ENCODE measurements at places on chromosomes 4 and X.

DNA sequence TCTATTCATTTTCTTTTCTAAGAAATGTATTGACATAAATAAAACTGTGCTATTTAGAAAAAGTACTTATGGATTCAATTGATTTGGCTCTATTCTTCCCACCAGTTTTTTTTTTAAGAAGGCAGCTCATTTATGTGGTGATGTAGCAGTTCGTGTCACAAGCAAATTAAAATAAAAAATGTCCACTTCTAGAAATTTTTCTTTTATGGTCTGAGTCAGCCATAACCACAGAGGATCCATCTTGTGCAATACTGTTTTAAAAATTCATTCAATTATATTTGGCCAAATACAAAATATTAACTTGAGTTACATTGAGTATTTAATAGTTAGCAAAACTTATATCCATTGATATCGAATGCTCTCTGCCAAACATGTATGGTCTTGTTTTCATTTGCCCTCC is 207.9 kb upstream of the FAT1 start:
- DNase-seq = no peak

GRCh38 chrX:37776987-37777325 is 2.9 kb upstream of the CYBB start:
- DNase-seq = no peak

GRCh38 chrX:18203631-18204030 is 17.1 kb downstream of the BEND2 start:
- DNase-seq = no peak

DNA sequence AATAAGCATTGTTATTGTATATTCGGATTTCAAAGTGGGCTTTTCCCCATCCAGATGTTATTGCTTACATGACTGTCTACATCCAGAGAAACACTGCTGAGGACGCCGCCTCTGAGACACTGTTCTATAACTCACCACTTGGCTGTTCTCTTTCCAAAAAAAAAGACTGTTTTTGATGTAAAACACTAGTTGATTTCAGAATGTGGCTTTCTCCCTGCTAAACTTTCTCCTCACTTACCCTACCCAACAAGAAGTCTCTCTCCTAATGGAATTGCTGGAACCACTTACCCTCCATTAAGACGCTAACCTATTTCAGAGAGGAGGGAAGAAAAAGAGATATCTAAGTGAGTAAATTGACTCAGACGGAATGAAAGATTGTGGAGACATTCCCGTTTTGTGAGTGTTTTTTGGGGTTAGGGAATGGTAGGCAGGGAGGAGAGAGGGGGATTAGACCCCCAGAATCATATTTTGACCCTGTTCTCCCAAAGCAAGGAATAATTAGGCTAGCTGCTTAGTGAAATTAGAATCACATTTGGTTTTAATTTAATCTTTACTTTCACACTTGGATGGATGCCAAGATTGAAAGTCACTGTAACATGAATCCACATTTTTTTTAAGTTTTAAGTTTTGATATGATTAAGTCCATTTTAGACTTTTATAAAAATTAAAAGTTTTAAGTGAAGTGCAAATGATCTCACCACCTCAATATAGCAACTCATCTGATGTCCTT is 174.9 kb downstream of the CHIC2 start:
- no peak for DNase-seq

GRCh38 chr4:26255989-26256388 is 64.8 kb upstream of the RBPJ start:
- DNase-seq = no peak

DNA sequence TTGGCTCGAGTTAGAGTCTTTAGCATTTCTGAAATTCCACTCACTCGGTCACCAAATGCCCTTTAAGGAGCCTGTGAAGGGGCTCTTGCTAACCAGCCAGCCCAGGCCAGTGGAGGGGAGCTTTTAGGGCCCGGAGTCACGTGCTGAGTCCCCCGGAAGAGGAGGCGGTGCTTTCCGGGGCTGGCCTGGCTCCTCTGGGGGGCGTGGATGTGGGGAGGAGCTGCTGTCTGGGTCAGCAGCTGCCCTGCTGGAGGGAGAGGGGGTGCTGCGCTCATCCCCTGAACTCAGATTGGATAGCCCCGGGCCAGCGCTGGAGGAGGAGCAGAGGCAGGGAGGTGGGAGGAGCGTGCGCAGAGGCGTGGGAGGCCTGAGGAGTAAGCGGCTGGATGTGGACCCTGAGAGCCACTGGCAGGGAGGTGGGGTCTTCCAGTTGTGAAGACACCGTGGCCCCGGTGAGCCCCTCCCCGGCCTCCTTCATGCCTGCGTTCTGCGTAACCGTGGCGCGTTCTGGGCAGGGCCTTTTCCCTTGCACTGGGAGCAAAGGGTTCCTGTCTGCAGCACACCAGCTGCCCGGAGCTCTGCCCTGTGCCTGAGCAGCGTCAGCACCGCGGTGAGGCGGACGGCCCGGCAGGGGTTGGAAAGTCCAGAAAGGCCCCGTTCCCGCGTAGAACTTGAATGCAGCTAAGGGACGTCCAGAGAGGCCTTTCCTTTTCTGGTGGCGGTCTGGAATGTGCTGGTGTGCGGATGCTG is 19.7 kb downstream of the MAEA start:
- DNase-seq = no peak

GRCh38 chr4:123469696-123470095 is 73.1 kb downstream of the SPRY1 start:
- no peak for DNase-seq

GRCh38 chrX:115362334-115363095 is 73.0 kb downstream of the LUZP4 start:
- DNase-seq = no peak

GRCh38 chr4:94689155-94689860 is 68.4 kb upstream of the BMPR1B start:
- no peak for DNase-seq

DNA sequence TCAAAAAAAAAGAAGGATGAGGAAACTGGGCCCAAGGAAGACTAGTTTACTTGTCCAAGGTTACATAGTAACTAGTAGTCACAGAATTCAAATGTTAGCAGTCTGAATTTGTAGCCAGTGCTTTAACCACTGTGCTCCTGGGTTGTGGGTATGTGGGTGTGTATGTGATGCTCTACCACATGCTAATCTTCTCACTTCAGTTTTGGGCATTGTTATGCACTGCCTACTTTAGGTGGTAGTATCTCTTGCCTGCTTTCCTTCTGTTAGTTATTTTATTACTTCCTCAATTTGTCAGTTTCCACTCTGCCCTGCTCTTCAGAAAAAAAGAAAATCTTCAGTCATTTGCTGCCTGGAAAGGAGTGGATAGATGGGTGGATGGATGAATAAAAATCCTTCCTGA is 219.2 kb downstream of the RPA4 start:
- DNase-seq = no peak

- no peak for DNase-seq
Measured at GRCh38 chrX:36909676-36910030, 98.5 kb upstream of the FAM47C start.

DNA sequence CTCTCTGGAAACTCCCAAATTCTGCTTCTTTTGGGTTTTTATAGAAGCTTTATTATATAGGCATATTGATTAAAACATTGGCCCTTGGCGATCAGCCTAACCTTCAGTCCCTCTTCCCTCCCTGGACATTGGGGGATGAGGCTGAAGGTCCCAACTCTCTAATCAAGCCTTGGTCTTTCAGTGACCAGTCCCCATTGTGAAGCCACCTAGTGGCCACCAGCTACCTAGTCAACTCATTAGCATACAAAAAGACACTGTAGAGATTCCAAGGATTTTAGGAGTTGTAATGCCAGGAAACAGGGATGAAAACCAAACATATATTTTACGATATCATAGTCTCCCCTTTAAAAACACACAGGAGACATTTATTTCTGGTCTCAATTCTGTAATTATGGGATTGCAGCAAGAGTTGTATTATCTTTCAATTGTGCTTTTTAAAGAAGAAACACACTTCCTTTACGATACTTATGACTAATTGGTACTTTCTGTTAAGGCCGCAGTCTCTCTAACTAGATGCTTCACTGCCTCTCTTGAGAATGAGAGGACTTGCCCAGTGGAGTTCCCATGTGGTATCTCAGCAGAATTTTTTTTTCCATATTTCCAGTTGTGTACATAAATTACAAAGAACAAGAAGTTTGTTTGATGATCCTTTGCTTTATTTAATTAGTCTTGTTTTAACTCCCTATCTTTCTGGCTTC is 58.2 kb downstream of the WDR17 start:
- DNase-seq = no peak

- no peak for DNase-seq
Measured at GRCh38 chrX:114058988-114059418, 524.9 kb upstream of the HTR2C start.

GRCh38 chr4:3369781-3370674 is 71.7 kb upstream of the HGFAC start:
- DNase-seq = no peak

DNA sequence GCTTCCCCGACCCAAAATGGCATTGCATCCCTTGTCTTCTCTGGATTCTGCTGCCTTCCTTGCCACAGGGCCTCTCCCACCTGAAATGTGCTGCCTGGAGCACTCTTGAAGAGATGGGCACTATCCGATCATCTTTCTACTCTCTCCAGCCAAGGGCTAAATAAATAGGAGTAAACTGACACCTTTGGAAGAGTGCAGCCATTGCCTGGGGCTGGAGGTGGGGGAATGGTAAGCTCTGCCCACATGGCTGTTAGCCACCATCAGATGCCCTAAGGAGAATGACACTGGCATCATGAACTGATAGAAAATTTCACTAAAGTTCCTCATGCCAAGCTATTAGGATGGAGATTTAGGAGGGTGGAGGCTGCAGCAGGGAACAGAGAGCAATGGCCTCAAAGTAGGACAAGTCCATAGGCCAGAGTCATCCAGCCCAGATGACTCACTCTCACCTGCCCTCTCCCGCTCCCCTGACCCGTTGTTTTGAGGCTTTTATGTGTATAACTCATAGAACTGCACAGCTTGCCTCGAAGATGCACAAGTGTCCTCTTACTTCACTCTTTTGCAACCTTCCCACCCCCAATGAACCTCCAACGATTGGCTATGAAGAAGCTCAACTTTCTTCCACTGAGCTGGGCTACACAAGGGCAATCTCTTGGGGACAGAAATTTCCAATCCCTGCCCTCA is 822 bp upstream of the PFKFB1 start:
- no peak for DNase-seq
